Naive thymus-derived CD4-positive, alpha-beta T cell (primary cell): ENCODE measurements at places on chromosomes 12 and 14.

- H3K27ac ChIP-seq: no peak overlapping the region
- no peak for DNase-seq
- no peaks in the 10 kb centered on the region for H3K27me3 ChIP-seq
- no peaks in the 10 kb centered on the region for H3K4me1 ChIP-seq
- H3K36me3 ChIP-seq: no peaks in the 10 kb centered on the region
Observed at GRCh38 chr14:105636935-105637334, 110.6 kb downstream of the TMEM121 start.

DNA sequence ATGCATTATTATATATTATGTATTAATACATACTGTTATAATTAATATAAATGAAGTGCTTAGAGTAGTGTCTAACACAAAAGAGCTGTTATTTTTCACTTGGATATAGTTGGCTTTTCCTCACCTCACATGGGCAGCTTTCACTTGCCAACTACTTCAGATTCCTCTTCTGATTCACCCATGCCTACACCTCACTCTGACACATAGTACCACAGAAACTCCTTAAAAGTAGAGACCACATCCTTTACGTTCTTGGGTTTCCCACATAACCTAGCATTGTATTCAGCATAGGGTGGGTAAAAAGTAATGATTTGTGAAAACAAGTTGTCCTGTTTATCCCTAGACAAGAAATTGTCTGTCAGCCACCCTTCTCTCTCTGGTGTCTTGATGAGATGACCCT is 61.0 kb downstream of the DIO2 start:
- no peaks in the 10 kb centered on the region for H3K27me3 ChIP-seq
- H3K27ac ChIP-seq: no peak overlapping the region
- no peaks in the 10 kb centered on the region for H3K4me1 ChIP-seq
- no peak overlapping the region for H3K4me3 ChIP-seq
- H3K36me3 ChIP-seq: no peaks in the 10 kb centered on the region
- DNase-seq: no peak

DNA sequence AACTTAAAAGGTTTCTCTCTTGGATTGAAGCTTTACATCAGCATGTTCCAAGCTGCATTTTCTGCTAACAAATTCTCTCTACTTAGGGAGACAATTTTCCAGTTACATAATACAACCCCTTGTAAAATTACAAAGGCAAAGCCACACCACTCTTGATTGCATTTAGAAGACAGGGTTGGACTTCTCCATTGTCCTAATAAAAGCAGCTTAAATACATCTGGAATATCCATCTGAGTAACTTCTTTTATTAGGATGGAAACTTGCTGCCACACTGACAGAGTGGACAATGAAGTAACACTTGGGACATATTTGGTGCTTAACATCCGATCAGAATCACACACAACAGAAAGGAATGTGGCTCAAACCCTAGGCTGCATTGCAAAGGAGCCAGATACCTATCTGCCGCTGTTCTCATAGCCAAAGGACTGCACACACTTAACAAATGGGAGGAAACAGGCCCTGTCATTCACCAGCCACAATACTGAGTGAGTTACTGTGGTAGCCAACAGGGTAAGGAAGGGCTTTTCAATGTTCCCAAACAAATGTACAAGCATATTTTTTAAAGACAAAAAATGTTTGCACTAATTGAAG is 157.2 kb downstream of the PAX9 start:
- H3K36me3 ChIP-seq: no peaks in the 10 kb centered on the region
- no peak overlapping the region for H3K4me3 ChIP-seq
- DNase-seq: no peak
- H3K27ac ChIP-seq: no peak overlapping the region
- no peaks in the 10 kb centered on the region for H3K27me3 ChIP-seq
- no peaks in the 10 kb centered on the region for H3K4me1 ChIP-seq

DNA sequence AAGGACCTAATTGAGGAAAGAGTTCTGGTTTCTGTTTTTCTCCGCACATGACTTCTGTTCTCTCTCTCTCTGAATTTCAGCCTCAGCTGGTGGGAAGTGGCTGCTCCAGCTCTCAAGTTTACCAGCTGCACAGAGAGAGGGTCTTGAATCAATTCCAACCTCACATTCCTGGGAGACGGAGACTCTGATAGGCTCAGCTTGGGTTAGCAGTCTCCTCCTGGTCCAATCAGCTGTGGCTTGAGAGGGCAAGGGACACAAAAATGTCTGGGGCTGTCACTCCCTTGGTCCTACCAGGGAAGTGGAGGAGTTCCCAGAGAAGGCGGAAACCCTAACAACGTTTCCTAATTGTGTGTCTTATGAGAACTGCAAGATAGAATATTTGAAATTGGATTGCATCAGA is 7.0 kb downstream of the CCDC63 start:
- peaks cover 3% of the 10 kb centered on the region for H3K27me3 ChIP-seq
- H3K36me3 ChIP-seq: no peaks in the 10 kb centered on the region
- no peak for DNase-seq
- no peak overlapping the region for H3K4me3 ChIP-seq
- no peak overlapping the region for H3K27ac ChIP-seq
- no peaks in the 10 kb centered on the region for H3K4me1 ChIP-seq
